ENCODE measurements at places on chromosomes 1 and 21.
A peak's percentile ranks its signal among the peaks of the same experiment; 100 is the strongest.

GRCh38 chr1:22711071-22711470 lies 432 bp downstream of the EPHB2 start:
- DNase-seq = no peak

DNA sequence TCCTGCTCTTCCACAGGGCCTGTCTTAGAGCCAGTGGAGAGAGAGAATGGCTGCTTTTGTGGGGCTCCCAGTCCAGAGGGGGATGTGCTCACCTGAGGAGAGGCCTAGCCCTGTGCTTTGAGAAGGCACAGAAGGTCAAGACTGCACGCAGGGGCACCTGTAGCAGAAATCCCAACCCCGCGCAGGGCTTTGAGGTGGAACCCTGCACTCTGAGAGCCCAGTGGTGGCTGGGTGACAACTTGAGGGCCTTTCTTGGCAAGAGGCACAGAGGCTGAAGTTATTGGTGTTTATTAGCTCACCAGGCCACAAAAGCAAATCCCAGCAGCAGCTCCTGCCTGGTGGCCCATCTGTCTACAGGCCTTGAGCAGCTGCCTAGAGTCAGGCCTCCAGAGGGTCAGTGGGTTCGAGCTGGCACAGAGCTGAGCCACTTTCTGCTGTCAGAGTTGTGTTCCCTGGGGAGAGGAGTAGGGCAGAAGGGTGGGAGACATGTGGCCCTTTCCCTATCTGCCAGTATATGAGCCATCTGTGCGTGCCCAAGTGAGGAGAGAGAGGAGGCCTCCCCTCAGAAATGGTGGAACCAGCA lies 31.4 kb downstream of the SZRD1 start:
- DNase-seq = no peak

DNA sequence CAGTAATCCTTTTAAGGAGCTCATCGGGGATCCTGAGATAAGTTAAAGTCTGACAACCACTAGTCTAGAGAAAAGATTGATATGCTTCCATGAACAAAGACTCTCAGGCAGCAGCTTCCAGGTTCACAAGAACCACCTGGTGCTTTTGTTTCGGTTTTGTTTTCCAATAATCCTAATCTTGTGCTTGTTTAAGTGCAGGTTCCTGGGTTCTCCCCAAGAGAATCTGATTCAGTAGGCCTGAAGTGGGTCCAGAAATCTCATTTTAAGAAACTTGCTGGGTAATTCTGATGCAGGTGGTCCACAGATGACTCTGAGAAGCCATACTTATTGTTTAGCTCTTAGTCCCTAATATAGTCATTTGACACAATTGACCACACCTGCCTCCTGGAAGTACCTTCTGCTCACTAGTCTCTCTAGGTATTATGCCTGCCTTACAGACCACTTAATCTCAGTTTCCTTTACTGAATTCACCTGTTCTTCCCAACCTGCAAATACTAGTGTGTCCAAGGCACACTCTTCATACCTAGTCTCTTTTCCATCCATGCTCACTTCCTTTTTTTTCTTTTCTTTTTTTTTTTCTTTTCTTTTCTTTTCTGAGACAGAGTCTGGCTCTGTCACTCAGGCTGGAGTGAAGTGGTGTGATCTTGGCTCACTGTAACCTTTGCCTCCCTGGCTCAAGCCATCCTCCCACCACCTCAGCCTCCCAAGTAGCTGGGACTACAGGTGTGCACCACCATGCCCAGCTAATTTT lies 20.5 kb upstream of the FRRS1 start:
- no peak for DNase-seq

GRCh38 chr1:108200687-108201051 lies 526 bp upstream of the SLC25A24 start:
- DNase-seq = no peak

- no peak for DNase-seq
Observed at GRCh38 chr1:184866586-184866985, 107.7 kb downstream of the NIBAN1 start.

DNA sequence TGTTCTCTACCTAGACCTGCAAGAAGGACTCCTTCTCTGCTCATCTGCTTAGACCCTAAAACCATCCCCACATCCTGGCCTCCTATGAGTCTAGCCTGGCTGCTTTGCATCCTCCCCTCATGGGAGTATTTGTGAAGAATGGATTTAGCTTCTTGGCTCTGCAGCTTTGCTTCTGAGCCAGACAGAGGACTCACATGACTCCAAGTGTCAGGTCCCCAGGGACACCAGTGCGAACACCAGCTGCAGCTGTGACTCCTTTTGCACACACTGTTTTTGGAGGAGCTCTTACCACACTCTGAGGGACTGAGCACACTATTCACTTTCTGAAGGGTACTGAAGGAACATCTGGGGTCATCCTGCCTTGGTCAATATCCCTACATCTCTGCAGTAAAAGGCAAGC lies 131.8 kb upstream of the SGIP1 start:
- DNase-seq = no peak

- peak; percentile 18 for DNase-seq
Observed at GRCh38 chr21:38766987-38767722, 38.6 kb upstream of the ETS2 start.

DNA sequence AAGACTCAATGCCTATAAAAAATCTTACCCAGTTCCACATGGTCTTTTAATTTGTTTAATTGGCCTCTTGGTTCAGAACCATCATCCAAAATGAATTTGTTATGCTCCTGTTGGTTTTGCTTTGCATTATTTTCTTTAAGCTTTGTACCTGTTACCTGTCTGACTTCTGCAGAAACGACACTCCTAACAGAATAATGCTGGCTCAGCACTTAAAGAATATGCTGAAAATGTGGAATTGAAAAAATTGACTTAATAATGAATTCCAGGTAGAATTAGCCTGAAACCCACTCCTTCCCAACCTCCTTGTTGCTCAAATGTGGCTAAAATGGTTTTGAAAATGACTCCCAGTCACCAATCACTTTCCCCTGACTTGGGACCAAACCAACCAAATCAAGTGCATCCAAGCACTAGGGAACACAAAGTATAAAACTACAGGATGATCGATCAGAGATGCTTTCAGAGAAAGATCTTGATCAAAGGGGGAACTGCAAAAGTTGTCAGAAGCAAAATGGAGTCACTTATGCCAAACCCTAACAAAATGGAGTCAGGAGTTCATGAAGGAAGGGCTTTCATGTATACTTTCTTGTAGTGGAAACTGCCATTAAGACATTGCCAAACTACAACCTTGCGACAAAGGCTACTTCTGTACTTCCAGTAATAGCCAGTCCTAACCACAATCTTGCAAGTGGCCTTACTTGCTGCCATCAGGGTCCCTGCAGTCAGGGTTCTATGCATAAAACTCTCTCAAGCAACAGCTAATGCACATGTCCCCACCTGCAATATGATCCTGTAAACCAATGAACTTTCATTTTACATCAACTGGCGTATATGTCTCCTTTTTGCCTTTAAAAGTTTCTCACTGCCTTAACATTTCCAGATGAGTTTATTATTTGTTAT lies 5.4 kb downstream of the GBP7 start:
- no peak for DNase-seq

DNA sequence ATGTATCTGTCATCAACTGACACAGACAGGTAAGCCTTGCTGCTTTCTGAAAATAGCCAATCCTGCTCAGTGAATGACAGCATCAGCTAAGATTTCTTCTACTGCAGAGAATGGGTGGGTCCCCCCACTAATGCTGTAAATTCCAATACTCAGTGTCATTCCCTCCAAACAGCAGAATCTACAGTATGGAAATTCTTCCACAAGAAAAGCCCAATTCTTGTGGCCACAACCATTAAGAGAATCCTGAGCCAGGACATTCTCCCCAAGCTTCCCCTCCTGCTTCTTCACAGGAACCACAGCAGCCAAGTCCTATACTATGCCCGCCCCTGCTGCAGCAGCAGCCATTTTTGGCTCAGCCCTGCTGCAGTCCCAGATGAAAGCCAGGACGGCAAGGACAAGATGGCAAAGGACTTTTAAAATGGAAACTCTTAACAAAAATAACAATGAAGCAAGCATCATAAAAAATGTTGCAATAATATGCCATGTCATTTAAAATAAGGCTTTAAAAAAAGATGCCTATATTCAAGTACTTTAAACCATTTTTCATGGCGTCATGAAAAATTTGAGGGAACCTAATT lies 26.8 kb downstream of the EIF4G3 start:
- DNase-seq = no peak

DNA sequence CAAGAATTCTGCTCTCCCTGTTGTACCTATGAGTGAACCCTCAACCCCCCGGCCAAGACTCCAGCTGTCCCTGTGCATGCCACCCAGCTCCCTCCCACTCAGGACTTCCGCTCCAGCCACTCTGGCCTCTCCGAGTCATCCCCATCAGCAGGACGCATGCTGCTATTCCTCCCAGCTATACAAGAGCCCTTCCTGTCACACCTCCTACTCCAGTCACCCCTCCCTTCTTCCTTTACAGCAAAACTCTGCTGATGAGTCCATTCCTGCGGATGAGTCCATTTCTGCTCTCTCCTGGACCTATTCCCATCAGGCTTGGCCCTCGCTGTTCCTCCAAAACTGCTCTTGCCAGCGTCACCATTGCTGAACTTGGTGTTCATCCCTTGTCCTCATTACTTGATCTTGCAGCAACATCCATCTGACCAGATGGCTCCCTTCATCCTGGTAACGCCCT lies 42.2 kb downstream of the H3-3A start:
- no peak for DNase-seq
